Cardiac fibroblast (primary cell): ENCODE measurements at places on chromosomes 4 and X.

DNA sequence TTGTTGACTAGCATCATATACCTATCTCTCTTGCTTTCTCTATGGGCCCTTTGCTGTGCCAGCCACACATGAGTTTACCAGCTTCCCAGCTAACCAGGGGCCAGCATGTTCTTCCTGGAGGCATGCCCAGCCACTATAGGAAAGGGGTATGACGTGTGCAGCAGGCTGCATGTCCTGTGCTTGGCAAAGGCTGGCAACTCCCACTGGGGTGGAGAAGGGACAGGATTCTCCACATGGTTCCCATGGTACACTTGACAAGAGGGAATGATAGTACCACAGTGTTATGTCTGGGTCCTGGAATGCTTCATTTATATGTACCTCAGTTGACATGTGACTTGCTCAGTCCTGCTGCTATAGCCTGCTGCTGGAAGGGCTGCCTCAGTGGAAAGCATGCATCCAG, 78.8 kb downstream of the TMEM164 start:
- DNase-seq, result peak; percentile 77

- DNase-seq, result peak; percentile 6
Measured at GRCh38 chrX:1164322-1165288, 47.8 kb downstream of the CRLF2 start.

DNA sequence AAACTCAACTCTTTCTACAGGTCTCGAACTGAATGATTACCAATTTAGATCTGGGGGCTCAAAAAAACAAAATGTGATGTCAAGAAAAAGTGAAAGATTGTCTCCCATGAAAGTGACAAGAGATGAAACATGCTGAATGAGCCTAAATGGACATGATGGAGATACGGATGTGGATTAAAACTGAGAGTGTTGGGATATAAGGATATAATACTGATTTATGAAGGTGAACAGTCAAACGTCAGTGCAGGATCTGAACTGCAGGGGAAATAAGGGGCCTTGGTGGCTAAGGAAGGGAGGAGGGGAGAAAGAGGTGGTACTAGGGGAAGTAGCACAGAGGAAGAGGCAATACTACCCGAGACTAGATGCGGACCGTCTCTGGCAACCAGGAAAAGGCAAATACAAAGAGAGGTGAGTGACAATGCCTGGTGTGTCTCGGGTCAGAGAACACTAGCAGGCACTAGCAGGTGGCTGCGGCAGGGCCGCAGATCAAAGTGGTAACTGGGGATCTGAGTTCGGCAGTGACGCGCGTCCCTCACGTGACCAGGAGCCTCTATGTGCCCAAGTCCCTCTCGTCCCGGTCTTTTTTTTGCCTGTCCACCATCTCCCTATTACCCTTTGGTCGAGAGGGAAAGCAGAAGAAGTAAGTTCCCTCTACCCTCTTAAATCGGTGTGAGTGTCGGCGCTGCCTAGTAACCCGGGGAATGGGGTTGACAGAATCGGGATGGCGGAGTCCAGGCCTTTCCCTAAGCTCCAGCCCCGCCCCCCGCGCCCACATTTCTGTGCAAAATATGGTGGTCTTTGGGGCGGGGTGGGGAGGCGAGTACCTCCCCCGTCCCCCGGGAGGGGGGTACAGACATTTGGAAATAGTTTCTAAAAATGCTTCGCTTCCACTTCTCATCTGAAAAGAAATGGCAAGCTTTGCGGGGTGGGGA, at the start of gene TCEAL1:
TCEAL1 (plus strand) TSS at position 590 of the 932 bp plus-strand sequence. CDS start 942 bp downstream, outside the sequence.
- peak; percentile 40 for DNase-seq

- DNase-seq, result no peak
Measured at GRCh38 chrX:1521459-1521956, 15.5 kb downstream of the P2RY8 start.

DNA sequence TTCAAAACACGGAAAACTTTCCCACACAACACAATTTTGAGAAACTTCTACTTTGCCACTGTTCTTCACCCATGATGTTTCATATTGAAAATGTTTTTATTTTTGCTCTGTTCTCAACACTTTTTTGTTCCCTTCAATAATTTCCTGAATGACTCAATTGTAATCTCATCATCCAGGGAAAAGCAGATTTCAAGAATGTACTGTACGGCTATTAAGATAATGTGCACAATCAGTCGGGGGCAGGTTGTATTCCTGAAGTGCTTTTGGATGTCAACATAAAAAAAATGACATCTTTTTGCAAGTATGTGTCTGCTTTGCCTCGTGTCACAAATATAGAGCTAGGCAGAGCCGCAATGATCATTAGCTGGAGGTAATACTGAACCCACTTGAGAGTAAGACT, 9.7 kb downstream of the SMPX start:
- no peak for DNase-seq
